ENCODE measurements at places on chromosomes 7 and 10.
A peak's percentile ranks its signal among the peaks of the same experiment; 100 is the strongest.

GRCh38 chr10:69335063-69335587 is 56.8 kb downstream of the HK1 start:
- DNase-seq, result no peak

GRCh38 chr7:158320328-158320727 is 267.3 kb downstream of the PTPRN2 start:
- DNase-seq, result no peak

- DNase-seq, result no peak
Measured at GRCh38 chr7:7895004-7895650, 73.5 kb upstream of the GLCCI1 start.

GRCh38 chr10:57741751-57742150 is 525.9 kb downstream of the IPMK start:
- no peak for DNase-seq

- peak; percentile 11 for DNase-seq
Measured at GRCh38 chr10:97224483-97225435, 39.0 kb upstream of the SLIT1 start.

DNA sequence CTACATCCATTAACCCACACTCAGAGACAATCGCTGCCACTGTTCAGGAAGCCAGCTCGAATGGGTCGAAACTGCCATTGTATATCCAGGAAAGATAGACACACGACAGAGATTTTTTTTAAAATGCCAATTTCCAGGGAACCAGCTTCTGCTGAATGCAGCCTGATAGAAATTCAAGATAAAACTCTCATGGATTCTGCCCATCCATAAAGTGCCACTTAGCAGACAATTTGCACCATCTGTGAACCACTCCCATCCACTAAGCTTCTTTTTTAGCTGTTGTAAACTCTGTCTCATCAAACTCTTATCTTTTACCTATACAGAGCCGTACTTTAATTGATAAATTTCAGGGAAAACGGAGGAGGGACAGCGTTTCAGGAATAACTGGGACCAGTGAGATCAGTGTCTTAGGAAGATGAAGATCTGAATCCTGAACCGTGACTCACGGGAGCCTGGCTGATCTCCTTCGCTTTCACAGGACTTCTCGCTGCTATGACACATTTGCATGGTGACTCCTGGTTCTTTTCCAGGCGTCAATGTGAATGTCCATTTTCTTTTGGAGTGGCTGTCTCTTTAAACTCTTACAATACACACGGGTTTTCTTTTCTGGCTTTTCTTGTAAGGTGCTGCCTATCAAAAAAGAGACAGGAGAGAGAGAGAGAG is 103.4 kb downstream of the FAM204A start:
- peak; percentile 76 for DNase-seq

Measured in GM03348 (cell line).